Stimulated activated naive CD8-positive, alpha-beta T cell treated with anti-CD3 and anti-CD28 coated beads, Interleukin-15, Interleukin-2, amounts not matched to agents 100 U/mL and 50 U/mL, for 24 hours (primary cell): ENCODE measurements at places on chromosomes 11 and 22.

DNA sequence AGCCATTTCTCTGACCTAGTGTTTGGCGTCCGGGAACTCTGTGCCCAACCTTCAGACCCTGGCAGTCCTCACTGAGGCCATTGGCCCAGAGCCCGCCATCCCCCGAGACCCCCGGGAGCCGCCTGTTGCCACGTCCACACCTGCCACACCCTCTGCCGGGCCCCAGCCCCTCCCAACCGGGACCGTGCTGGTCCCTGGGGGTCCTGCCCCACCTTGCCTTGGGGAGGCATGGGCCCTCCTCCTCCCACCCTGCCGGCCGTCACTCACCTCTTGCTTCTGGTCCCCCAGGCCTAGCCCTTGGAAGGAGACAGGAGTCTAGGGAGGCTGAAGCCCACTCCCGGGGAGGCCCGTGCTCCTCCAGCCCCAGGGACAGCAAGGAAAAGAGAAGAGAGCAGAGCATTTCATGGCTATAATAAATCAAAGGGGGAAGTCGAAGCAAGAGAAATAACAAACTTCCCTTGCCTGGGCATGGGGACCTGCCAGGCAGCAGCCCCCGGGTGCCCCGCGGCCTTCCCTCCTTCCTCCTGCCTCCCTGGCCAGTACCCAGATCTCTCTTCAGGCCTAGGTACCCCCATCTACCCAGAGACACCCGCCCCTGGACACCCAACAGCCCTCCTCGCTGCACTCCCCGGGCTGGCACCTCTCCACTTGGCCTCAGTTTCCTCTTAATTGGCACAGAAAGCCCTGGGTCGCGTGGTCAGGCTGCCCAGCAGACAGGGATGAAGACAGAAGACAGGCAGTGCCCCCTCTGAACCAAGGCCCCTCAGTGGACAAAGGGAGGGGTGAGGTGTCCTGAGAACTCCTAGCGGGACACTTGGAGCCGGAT, 13.0 kb upstream of the SLC39A13 start:
- DNase-seq = no peak

DNA sequence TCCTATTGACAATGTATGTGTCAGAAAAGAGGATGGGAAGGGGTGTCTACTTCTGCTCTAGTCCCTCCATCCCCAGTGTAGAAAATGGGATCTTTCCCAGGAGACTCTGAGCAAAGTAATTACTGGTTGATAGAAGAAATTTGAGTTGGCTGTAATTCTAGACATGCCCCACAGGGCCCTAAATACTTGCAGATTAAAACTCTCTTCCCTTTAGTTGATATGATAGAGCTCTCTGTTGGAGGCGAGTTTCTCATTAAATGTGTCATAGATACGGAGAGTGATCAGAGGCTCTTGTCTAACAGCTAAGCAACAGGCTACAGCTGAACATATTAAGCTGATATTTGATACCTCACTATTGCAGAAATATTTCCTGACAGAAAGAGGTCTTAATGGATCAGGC, 32.9 kb downstream of the OR52E1 start:
- DNase-seq = no peak

DNA sequence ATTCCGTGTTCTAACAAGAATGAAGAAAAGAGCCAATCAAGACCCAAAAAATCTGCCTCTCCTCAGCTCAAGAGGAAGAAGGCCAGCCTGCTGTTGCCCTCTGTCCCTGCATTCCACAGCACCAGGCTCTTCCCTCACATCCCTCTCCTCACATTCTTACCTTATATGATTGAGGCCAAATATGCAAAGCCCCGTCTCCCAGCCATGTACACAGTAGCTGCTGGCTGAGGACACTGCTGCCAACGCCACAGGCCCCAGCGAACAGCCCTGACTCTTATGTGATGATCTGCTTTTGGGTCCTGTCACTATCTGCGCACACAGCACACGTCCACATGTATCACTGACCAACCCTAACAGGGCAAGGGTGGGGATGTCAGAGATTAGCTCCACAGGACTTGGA, 60.2 kb downstream of the MICAL3 start:
- DNase-seq = no peak

- no peak for DNase-seq
Observed at GRCh38 chr11:71240865-71241691, 11.3 kb downstream of the SHANK2 start.

DNA sequence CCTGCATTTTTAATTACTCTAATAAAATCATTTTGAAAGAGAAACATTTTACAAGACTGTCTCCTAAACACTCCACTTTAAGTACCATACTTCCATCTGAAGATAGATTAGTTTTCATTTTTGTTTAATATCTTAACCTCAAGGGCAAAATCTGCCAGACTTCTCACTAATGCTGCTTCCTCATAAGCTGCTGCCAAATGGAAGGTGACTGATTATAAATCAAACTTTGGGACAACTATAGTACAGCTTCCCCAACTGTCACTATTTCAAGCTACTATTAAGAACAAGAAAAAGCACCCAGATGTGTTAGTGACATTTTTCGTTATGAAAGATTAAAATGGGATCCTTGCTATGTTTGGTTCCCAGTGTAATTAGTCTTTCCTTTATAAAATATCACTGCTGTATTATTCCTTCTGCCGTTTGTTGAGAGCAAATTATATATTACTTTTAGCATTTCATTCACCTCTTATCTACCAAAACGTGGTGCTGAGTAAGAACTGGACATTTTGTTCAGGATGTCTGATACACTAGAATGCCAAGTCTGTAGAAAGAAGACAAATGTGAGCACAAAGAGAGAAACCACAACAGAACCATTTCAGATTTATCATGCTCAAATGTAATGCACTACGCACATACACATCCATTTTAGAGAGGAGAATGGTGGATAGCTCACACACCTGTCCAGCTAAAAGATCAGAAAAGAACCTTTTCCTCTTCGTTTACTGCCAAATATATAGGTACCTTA, 312.2 kb upstream of the C11orf87 start:
- no peak for DNase-seq
